Neural cell (in vitro differentiated cells): ENCODE measurements at places on chromosomes 11 and 22. TPM values are rescaled to one million over a fixed set of nuclear protein-coding genes. Genes with fewer than 3 reads are reported as not detected.

The OR51A2 gene
- not detected in 2 replicates for polyA plus RNA-seq

The SCN3B gene
- 42.1 and 46.3 TPM in 2 replicates for polyA plus RNA-seq

The SCGB1C1 gene
- not detected in 2 replicates for polyA plus RNA-seq

The ST14 gene
- not detected in 2 replicates for polyA plus RNA-seq

The DEFB131B gene
- not detected in 2 replicates for polyA plus RNA-seq

The CALCA gene
- not detected in 2 replicates for polyA plus RNA-seq
